ENCODE measurements at places on chromosomes 4 and X.

GRCh38 chrX:111282991-111283390, 12.7 kb upstream of the CAPN6 start:
- DNase-seq, result no peak

DNA sequence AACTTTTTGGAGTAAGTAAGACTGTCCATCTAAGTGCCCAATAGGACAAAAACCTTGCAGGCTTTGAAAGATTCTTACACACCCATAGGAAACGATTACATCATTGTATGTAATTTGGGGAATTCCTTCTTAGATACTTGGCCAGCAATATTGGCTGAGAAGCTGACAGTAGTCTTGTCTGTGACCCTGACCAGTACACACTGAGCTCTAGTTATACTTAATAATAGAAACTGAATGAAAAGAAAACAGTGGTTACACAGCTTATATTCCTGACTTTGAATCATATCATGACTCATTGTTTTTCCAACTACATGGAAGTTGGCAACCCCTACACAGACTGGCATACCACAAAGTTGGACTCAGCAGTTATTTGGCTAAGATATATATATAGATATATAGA, 7.1 kb upstream of the TLR2 start:
- DNase-seq, result no peak

DNA sequence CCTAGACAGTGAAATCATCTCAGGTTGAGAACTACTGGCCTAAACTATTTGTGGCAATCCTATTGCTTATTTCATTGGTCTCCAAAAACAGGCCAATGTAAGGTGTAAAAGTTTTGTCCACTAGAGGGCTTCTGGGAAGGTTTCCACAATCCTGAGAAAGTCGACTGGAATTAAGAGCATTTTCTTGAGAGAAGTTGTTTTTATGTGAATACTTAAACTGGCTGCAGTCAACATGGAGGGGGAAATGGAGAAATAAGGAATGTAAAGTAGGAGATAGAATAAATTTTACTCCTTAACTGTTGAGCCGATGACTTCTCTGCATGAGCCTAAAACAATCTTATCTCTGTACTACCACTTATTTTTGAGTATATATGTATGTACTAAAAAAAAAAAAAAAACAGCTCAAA, 11.0 kb upstream of the EIF4E start:
- no peak for DNase-seq

DNA sequence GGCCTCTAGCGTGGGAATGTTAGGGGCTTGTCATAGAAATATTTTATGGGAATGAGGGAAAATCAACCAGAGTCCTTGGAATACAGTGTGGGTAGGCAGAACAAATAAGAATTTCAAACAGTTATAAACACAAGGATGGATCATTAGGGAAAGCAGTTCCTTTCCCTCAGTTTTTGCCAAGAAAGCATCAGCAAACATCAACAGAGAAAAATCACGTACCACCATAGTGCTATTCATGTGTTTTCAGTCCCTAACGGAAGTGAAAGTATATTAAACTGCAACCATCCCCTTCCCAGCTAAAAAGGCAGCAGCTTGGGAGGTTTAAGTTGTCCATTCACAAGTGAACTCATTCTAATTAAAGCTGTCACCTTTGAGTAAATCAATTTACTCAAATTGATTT, 334.4 kb upstream of the PCDH18 start:
- no peak for DNase-seq

DNA sequence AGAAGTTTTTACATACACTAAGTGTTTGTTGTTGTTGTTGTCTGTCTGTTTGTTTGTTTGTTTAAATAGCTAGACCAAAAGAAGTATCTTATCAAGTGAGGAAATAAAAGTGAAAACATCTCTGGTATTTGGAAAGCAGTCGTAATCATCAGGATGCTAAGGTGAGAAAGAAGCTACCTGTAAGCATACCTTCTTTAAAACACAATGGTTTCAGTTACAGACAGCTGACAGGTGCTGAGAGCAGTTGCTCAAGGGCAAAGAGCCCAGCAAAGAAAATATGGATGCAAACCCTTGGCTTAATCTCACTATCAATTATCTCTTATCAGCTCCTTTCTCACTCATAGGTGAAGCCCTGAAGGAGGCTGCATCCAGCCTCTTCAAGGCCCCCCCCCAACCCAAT, 42.8 kb upstream of the FBXW7 start:
- no peak for DNase-seq

DNA sequence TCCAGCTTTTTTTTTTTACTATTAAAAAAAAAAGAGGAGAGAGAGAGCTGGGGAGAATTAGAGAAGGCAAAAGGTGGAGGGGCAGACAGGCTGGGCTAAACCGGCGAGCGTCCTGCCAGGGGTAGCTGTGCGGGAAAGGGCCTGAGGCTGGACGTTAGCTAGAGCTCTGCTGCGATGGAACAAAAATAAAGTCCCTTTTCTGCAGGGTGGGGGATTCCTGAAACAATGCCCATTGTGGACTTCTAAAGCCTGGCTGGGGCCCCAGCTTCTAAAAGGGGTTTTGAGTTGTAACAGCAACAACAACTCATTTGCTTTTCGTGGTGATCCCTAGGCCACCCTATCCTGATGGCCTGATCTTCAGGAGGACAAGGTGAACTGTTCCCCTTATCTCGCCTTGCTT, 311.7 kb downstream of the FBXW7 start:
- DNase-seq, result no peak

DNA sequence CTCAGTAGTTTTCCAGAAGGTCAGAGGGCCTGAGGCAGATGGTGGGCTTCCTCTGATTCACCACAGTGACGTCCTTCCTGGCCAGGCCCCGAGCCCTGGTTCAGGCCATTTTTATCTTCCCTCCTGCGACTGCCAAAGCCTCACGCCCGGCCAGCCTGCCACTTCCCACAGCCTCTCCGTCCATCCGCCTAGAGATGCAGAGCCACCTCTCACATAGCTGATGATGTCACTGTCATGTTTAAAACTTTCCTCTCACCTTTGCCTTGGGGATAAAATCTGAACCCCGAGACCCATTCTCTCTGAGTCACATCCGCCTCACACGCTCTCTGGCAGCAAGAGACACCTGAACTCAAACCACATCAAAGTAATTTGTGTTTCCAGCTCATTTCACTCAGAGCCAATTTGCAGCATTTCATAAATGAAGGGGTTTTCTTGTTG, 175.3 kb downstream of the QDPR start:
- peak; percentile 77 for DNase-seq

GRCh38 chr4:38058151-38058550, 98.0 kb downstream of the PTTG2 start:
- no peak for DNase-seq

DNA sequence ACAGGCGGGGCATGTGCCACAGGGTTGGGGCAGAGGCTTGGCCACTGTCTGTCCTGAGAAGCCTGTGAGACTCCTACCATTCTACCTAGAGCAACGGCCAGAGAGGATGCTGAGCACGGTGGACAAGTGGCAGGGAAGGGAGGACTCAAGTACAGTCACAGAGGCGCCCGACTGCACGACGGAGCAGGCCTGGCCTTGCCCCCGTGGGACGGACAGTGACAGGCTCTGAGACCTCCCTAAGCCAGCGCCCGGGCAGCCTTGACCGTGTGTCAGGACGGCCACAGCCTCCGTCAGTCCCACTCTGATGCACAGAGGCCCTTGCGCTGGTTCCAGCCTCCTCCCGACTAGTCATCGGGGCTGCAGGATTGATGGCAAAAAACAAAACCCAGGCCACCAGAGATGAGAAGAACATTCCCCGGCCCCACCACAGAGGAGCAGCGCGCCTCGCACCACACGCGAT, 36.7 kb upstream of the MXD4 start:
- no peak for DNase-seq

- DNase-seq, result no peak
Measured at GRCh38 chr4:84964995-84965552, 1.4 kb downstream of the WDFY3 start.

- no peak for DNase-seq
Measured at GRCh38 chrX:3807906-3808305, 94.5 kb upstream of the PRKX start.

DNA sequence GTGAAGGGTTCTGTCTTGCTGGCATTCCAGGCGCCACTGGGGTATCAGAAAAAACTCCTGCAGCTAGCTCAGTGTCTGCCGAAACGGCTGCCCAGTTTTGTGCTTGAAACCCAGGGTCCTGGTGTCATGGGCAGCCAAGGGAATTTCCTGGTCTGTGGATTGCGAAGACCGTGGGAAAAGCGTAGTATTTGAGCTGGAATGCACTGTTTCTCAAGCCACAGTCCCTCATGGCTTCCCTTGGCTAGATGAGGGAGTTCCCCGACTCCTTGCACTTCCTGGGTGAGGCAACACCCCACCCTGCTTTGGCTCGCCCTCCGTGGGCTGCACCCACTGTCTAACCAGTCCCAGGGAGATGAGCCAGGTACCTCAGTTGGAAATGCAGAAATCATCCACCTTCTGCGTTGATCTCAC, 40.1 kb downstream of the NOP14 start:
- no peak for DNase-seq

- DNase-seq, result no peak
Measured at GRCh38 chr4:101596781-101597552, 193.6 kb upstream of the BANK1 start.

DNA sequence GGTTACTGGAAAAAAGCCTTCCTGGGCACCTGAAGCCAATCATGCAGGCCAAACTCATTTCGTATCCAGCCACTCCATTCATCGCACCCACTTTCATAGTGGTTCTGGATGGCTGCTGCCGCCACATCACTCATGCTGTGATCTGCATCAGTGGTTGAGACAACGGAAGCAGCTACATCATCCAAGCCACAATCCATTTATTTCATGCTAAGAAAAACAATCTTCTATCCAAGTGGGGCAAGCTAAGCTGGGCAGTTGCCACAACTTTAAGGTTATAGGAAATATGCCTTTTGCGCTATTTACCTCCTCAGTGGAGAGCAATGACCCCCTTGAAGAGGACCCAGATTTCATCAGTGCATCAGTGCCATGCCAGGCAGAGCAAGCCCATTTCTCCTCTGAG, 124.6 kb downstream of the GRIA3 start:
- no peak for DNase-seq

DNA sequence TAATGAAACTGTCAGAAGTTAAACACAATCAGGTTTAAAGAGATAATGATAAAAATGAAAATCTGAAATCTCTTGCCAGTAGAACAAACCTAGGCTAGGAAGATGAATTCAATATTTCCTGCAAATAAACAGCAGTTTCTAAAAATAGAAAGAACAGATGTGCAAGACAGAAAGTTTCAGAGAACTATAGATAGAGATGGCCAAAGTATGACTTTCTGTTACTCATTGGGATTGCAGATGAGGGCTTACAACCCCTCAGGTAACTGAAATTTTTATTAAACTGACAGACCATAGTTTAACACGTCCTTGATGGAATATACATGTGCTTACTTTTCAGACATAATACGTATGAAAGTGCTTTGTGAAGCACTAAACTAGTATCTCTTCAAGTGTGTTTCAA, 82.3 kb upstream of the PPARGC1A start:
- no peak for DNase-seq

- no peak for DNase-seq
Measured at GRCh38 chr4:151489462-151490203, 80.7 kb downstream of the FHIP1A start.
